Activated T-cell treated with anti-CD3 and anti-CD28 coated beads for 4 hours (primary cell): ENCODE measurements at places on chromosomes 5 and 9.

DNA sequence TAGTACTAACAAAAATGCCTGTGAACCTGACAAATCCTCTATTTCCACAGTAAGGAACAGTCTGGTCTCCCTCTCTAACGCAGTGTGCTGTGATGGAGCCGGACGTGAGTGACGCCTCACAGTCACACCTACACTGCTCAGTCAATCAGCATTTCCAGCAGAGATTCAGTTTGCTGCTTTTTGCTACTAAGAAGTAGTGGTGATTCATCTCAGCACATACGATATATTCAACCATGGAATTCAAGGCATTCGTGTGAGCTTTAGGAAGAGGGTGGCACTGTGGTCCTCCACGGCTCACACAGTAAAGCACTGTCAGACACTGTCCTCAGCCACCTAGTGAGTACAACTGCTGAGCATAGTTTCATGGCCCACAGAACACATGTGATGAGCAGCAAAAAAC is 70.9 kb downstream of the SETX start:
- no peak for DNase-seq

DNA sequence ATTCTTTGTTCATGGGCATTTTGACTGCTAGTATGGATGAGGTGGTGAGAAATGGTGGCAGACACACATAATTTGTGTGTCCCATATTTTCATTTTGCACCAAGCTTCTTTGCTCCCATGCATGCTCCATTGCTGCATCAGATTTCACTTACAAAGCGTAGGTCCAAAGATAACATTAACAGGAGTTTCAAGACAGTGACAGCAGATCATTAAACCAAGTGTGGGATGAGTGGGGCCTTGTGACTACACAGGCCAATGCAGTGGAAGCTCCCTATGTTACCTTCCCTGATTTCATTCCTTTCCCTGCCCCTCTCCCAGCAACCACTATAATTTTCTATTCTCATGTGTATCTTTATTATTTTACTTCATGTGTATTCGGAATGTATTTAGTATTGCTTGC is 142.0 kb downstream of the AOPEP start:
- DNase-seq = no peak

GRCh38 chr5:1299961-1300360 is 5.1 kb upstream of the TERT start:
- DNase-seq = no peak

GRCh38 chr5:120684749-120685415 is 220.8 kb downstream of the PRR16 start:
- no peak for DNase-seq

GRCh38 chr9:81053298-81054025 is 635.9 kb downstream of the TLE1 start:
- no peak for DNase-seq

DNA sequence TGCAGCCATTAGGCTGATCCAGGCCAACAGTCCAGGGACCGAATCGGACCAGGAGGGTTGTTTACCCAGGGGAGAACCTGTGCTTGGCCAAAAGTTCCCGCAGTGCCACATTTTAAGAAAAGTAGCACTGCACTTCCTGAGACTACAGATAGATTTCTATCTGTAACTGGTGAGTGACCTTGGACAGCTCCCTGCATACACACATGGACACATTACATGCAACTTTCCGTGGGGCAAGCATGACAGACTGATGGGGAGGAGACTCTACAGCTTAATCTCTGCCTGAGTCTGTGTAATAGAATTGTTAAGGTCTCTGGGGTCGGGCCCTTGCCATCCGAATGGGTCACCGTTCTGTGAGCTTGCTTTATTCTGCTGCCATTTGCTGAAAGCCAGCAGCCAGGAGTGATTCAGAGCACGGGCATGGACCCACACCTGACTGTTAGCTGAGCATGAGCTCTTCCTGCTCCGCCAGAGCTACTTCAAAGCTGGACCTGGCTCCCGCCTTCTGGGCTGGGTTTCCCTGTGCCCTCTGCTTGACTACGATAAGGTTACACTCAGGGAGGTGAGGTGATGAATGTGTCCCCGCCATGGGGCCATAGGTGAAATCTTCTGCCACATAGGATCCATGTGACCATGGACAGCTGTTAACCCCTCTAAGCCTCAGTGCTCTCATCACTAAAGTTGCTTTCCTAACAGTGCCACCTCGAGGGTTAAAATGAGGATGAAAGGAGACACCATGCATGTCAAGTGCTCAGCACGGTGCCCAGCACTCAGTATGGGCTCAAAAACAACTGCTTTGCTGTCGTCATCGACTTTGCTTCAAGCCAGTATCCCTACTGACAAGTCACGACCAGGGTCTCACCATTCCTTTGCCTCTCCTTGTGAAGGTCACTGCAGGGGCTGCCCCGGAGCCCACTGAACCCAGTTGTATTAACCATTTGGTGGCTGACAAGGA is 200.0 kb downstream of the MELK start:
- no peak for DNase-seq

DNA sequence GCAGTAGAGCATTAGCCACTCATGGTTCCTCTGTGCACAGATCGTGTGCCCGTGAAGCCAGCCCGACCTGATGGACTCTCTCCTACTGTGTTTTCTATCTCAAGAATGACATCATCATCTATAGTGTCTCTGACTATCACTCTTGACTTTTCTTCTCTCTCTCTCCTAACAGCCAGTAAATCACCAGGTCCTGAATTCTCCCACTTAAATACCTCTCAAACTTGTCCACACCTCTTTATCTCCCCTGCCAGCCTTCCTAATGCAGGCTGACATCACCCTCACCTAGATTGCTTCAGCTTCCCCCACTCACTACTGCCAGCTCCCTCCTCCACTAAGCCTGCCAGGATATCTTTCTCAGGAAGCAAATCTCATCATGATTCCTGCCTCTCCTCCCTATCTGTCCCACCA is 90.6 kb upstream of the MIER3 start:
- no peak for DNase-seq

DNA sequence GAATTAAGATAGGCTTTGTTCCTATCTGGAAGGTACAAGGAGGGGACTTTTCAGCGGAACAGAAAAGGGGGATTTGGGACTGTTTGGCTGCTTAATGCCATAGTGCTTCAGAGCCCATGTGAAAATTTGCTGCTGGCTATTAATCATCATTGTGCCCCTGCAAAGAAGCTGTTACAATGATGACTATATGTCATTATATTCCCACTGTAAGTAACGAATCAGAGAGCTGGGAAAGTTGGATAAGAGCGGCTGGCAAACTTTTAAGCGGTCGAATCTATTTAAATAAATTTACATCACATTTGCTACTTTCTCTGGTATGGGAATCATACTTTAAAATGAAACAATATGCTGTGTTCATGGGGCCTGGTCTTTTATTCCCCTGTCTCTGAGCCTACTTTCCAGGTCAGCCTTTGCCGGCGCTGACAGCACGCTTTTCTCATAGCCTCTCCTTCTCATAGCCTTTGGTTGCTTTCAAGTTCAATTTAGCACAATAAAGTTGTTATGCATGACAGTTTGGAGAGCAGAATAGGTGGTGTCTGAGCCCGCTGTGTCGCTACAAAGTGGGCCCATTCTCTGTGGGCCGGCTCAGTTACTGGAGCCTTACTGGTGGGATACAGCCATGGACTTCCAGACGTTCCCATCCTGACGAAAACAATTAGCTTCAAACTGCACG is 271.2 kb upstream of the TMEM161B start:
- DNase-seq = no peak
